BE2C (cell line): ENCODE measurements at places on chromosomes 2 and 18.

GRCh38 chr18:22914633-22915032 is 18.5 kb upstream of the RBBP8 start:
- no peak for DNase-seq

DNA sequence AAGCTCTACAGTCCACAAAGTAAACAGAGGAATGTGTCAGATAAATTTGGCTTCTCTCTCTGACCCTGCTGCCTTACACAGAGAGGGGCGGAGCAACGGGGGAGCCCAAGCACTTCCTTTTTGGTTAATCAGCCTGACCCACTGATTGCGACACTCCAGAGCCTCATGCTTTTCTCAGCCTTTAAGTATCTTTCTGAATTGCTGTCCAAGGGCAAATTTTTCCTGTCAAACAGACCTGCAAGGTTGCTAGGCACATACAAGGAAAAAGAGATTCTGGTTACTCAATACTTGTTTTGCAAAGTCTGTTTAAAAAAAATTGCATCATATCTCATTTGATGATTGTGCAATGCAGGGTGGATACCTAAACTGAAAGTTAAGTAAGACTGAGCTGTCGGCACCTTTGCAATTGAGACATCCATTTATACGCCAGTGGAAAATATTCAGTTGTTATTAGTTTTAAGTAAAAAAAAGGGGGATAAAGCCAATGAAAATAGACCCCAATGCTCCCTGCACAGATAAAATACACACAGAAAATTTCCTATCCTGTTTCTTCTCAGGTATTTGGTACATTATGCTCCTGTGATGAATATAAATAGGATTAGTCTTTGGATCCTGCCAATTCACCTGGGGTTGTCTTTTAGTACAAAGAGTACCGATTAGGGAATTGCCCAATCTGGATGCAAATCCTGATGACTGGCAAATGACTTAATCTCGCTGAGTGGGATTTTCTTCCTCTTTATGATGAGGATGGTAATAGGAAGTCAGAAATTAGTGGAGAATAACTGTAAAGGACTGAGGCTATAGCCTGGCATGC is 260.2 kb upstream of the TRIB2 start:
- DNase-seq = no peak

- DNase-seq = no peak
These were observed 1.7 kb downstream of the PRELID3A start for GRCh38 chr18:12409469-12409868.

- no peak for DNase-seq
These were observed 55.4 kb upstream of the RMP24 start for GRCh38 chr18:35917043-35917442.

DNA sequence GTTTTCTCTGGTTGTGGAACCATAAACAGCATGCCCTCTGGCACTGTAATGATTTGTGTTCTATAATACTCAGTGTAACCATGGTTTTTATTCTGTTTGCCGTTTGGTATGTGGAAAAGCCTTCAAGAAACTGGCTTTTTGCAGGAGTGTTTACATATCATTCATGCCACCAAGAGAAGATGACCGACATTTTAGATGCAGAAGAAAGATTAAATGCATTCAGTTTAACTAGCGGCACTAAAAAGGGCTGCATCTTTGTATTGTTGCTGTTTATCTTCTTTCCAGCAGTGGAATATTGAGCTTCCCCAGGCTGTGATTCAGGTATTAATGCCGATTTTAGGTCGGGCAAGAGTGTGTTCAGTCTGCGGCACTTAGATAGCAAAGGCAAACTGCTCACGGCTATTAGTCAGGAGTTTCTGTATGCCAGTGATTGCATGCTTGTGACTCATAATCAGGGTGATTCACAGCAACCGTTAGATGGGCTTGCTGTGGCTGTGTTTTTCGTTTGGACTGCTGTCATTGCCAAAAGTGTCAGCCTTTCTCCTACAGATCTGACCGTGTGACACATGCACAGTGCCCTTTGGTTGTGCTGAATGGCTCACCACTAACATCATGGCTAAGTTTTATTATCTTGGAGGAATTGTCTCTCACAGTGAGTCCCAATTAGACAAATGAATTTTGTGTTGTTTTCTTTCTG is 479.7 kb downstream of the PARD3B start:
- DNase-seq = peak; percentile 66
